ENCODE measurements at places on chromosomes 3 and 15. TPM values are rescaled to one million over a fixed set of nuclear protein-coding genes. Genes with fewer than 3 reads are reported as not detected.

- no peak for DNase-seq
Observed at GRCh38 chr3:138332472-138333073, 2.9 kb upstream of the NME9 start.

GRCh38 chr15:36079021-36079420, 500.4 kb upstream of the CDIN1 start:
- DNase-seq, result no peak

GRCh38 chr3:36175113-36175812, 205.0 kb upstream of the STAC start:
- no peak for DNase-seq

- peak; percentile 10 for DNase-seq
Observed at GRCh38 chr3:44555723-44556122, 730 bp downstream of the ZKSCAN7 start.

GRCh38 chr15:55283379-55284147, 6.0 kb downstream of the RAB27A start:
- DNase-seq, result no peak

DNA sequence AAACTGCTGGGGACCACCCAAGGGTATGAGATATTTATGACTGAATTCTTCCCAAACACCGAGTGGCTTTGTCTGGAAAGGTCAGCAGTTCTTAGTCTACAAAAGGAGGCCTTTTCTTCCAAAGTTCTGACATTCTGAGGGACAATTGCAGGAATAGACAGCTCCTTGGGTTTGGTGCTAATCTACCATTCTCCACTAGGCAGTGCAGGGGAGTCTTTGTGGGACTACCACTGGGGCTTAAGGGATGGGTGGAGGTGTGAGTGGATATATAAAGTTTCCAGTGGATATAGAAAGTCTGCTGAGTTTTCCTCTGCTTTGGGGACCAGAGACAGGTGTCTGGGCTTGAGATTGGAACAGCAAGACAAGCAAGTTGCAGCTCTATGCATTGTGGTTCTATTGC, 62.7 kb downstream of the EXOG start:
- DNase-seq, result peak; percentile 2

GRCh38 chr3:72043204-72044133, 258.5 kb upstream of the PROK2 start:
- no peak for DNase-seq

DNA sequence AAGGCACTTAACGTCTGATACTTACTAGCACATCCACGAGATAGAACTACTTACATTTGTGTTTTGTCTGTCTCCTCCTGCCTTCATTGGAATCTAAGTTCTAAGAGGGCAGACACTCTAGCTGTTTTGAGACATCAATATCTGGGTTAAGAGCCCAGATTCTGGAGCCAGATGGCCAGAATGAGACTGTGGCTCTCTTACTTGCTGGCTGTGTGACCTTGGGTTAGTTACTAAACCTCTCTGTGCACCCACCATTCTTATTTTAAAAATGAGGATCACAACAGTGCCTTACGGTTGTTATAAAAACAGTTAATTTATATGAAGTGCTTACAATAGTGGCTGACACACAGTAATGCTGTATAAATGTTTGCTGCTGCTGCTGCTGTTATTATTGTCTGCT, 7.7 kb downstream of the STARD5 start:
- no peak for DNase-seq

DNA sequence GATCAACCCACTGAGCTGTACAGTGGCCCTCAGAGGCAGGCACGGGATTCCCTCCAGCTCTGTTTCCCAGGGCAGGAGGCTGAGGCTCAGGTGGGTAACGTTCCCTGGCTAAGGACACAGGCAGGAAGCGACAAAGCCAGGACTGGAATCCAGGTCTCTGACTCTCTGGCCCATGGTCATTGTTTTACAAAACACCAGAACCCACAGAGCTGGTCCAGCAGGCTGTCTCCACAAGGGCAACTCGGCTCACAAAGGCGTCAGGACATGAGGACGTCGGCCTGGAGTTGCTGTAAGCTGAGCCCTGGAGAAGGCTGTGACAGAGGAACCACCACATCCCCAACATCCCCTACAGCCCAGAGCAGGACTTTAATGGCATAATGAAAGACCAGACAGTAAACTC, 30.7 kb downstream of the NUP210 start:
- no peak for DNase-seq

GRCh38 chr15:81052046-81052445, 51.3 kb downstream of the TLNRD1 start:
- no peak for DNase-seq

GRCh38 chr3:74351213-74351612, 263.2 kb downstream of the CNTN3 start:
- DNase-seq, result no peak

DNA sequence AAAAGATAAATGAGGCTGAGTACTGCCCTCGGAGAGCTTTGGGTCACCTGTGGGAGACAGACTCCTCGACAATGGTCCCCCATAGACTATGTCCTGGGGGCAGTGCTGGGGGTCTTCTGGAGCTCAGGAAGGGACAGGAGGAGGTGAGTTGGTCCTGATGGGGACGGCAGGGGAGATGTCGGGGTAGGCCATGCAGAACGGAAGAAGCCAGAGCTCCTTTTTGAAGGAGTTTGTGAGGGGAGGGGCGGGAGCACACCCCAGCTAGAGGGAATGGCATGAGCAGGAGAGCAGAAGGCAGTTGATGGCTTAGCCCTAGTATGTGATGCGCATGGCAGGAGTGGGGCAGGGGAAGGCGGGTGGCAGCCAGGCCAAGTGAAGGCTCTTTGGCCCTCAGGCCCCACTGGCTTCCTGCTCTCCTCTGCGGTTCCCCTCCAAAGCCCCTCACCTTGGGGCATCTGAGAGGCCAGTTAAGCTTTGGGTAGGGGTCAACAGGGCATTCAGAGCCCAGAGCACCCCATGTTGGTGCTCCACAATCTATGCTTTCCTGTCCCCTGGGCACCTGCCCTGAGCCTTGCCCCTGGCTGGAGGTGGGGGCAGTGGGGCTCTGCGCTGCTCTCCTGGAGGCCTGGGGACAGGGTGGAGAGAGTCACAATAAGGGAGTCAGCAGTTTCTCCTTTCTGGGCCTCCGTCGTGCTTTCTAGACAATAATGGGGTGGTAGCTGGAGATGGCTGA, 179.3 kb downstream of the SMAD6 start:
- no peak for DNase-seq

DNA sequence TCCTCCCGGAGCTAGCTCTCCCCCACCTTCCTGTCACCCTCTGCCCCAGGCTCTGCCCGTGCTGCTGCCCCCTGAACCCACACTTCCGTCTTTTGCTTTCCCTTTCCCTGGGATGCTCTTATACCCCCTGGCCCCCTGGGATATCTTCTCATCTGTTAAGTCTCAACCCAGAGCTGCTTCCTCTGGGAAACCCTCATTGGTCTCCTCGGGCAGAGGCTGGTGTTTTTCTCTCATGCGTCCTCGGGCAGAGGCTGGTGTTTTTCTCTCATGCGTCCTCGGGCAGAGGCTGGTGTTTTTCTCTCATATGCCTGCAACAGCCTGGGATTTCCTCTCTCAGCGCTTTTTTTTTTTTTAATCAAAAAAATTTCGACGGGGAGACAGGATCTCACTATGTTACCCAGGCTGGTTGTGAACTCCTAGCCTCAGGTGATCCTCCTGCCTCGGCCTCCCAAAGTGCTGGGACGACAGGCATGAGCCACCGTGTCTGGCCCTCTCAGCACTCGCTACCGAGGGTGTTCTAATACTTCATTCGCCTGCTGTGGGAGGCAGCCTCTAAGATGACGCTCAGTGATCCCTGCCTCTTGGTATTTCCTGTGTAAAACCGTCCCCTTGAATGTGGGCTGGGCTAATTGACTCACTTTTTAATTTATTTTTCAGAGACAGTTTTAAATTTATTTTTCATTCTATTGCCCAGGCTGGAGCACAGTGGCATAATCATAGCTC, 62.7 kb upstream of the TFRC start:
- peak; percentile 27 for DNase-seq

DNA sequence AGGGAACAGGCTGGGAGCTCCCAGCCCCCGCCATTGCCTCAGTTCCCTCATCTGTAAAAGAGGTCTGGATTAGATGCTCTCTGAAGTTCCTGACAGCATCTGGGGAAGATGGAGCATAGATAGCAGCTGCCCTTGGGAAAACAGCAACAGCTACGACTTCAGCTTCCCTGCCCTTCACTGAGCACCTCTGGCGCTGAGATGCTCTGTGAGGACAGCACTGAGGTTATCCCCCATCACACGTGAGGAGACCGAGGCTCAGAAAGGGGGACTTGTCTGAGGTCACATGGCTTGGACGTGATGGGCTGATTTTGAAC, 11.1 kb upstream of the RPL29 start:
- no peak for DNase-seq

- no peak for DNase-seq
Observed at GRCh38 chr3:147472846-147473245, 63.7 kb downstream of the ZIC1 start.

DNA sequence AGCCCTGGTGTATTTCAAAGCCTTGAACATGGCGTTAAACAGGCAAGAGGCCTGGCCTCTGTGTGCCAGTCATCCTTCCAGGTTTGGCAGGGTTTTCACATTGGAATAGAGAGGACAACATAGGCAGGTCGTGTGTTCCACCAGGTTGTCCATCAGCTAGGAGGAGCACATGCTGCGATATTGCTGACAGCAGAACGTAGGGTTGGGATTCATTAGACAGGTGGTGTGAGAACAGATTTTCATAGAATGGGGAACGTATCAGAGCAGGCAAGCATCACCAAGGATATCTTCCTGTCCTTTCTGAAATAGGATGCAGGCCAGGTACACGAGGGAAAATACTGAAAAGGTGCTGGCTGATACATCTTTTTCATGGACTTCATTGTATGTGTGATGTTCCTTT, 26.4 kb downstream of the MINAR1 start:
- no peak for DNase-seq

DNA sequence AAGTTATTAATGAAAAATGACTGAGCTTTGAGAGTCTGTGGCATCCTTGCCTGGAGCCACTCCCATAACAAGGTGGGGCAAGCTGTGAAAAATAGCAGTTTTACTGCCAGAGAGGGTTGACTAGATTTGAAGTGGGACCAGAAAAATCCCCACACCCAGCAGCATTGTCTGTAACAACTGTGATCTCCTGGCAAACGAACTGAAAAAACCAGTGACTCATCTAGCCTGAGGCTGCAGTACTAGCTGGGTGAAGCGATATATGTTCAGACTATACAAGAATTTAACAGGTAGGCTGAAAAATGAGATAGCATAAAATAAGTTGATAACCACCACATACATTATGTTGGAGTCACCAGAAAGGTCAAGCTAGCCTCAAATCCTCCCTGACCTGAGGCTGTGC, 64.0 kb downstream of the DPH6 start:
- DNase-seq, result no peak

- peak; percentile 34 for DNase-seq
Observed at GRCh38 chr3:186965141-186965879, 35.0 kb downstream of the ST6GAL1 start.

Gene LYZL4
- total RNA-seq, result not detected

Gene GRIP2
- total RNA-seq, result not detected

Gene FBXO40
- not detected for total RNA-seq

Gene TMCO5A
- not detected for total RNA-seq

Gene DNAH12
- total RNA-seq, result 0.14 TPM

Gene GPR87
- 1.1 TPM for total RNA-seq

Gene MLH1
- total RNA-seq, result 102 TPM

Gene STXBP5L
- total RNA-seq, result not detected

Gene PLIN1
- total RNA-seq, result 0.31 TPM

Gene PCSK6
- 0.24 TPM for total RNA-seq

All from activated CD4-positive, alpha-beta memory T cell treated with anti-CD3 and anti-CD28 coated beads for 36 hours (primary cell).